ENCODE measurements at places on chromosomes 1 and 21.

GRCh38 chr1:201020040-201020591 is 3.4 kb downstream of the KIF21B start:
- DNase-seq = no peak

GRCh38 chr1:212007886-212008285 is 27.5 kb downstream of the INTS7 start:
- DNase-seq = no peak

- no peak for DNase-seq
Observed at GRCh38 chr1:205279986-205280385, 41.6 kb downstream of the NUAK2 start.

GRCh38 chr1:162677607-162678371 is 45.5 kb downstream of the DDR2 start:
- no peak for DNase-seq

GRCh38 chr1:181490276-181490675 is 7.0 kb downstream of the CACNA1E start:
- DNase-seq = no peak

DNA sequence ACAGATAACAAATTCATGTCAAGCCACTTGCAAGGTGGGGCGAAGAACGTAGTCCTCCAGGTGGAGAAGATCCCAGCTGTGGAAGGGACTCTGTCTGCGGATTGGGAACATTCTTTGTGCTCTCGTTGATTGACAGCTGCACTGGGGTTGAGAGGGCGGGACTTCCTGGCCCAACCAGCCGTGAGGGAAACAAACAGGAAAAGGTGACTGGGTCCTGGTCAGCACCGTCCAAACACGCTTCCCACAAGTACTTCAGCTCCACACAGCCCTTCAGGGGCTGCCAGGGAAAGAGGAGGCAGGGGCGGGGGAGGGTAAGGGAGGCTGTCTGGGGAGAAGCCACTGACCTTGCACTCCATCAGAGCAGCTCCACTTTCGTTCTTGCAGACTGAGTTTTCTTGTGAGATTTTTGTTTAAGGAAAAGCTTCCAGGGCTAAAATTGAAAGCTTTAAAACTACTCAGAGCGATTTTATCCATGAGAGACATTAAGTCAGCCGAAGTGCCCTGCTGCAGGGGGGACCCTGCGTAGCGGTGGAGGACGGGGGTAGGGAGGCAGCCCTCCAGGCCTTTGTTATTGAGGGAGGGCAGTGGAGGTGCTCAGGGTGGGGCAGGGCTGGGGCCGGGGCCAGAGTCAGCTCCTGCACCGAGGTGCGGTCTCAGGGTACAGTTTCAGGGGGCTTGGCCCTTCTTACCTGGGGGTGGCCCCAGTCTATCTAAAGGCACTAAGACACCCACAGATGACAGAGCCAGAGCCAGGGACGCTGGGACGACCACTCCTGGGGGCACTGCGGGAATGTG is 21.6 kb upstream of the STUM start:
- DNase-seq = peak; percentile 77

Data from HEK293T (cell line).